ENCODE measurements at places on chromosomes 1 and 21. TPM values are rescaled to one million over a fixed set of nuclear protein-coding genes. Genes with fewer than 3 reads are reported as not detected.

The PPIH gene
- total RNA-seq: 57.4 TPM

The MMEL1 gene
- total RNA-seq: not detected

The HES5 gene
- not detected for total RNA-seq

The CATSPERE gene
- total RNA-seq: 0.16 TPM

The LAMC1 gene
- 216 TPM for total RNA-seq

The CNIH3 gene
- total RNA-seq: 4.3 TPM

The FAM72B gene
- 1.6 TPM for total RNA-seq

The USH2A gene
- under 0.01 TPM for total RNA-seq

The SLC44A5 gene
- total RNA-seq: 2.5 TPM

The KCNAB2 gene
- 0.33 TPM for total RNA-seq

The FAM177B gene
- total RNA-seq: not detected

The KCNJ6 gene
- 0.25 TPM for total RNA-seq

The ORC1 gene
- total RNA-seq: 17.1 TPM

The CLCA4 gene
- total RNA-seq: not detected

The SYT14 gene
- total RNA-seq: 2.6 TPM

The OR2T2 gene
- total RNA-seq: not detected

The NCAM2 gene
- 0.51 TPM for total RNA-seq

The SPATA45 gene
- not detected for total RNA-seq

The C1orf21 gene
- total RNA-seq: 2.9 TPM

The UBE2G2 gene
- total RNA-seq: 38.8 TPM

The FCAMR gene
- not detected for total RNA-seq

The FMO5 gene
- total RNA-seq: 0.16 TPM
